Spinal cord (tissue), 10 donors: ENCODE measurements at places on chromosomes 5 and 9.

DNA sequence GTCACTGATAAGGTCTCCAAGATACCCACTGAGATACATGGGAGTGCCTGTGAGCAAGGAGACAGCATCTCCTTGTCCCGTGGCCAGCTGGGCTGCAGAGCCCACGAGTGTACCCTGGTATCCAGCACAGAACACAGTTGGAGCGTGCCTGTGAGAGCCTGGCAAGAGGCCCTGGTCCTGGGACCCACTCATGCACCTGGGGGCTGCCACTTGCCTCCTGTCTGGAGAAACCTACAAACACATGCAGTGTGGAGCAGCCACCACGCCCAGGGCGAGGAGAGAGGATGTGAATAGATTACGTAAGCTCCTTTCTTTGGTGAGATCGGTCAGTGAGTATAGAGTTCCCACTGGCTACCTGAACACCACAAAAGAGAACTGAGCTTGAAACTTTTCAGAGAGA is 88.3 kb downstream of the CTNND2 start:
- DNase-seq = no peak

DNA sequence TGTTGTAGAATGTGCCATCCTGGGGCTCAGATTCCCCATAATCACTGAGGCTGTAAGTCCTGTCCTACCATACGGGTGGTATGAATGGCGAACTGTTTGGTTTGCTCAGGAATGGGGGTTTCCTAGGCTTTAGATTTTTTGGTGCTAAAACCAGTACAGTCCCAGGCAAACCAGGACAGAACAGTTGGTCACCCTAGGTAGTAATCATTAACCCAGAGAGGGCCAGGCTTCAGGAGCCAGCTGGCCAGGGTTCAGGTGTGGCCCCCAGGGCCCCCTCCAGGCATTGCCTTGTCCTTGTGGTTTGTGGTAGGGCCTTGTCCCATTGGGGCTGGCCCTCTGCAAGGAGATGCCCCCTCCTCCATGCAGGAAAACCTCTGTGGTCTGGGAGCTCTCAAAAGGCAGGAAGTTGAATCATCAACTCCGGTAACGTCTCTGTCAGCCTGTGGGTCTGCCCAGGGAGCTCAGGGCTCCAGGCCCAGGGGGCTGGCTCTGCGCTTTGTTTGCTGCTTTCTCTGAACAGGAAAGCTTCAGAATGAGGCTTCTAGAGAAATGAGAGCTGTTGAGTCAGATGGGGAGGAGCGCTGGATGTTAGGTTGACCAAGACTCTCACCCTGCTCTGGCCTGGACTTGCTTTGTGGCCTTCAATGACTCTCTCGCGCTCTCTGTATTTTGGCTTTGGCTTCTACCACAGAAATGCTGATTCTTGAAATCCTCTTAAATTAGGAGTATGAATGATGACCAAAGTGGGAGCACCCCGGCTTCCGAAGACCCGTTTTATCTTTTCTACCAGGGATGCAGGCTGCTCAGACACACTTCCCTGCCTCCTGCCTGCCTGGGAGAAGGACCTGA is 22.2 kb upstream of the JADE2 start:
- no peak for DNase-seq

DNA sequence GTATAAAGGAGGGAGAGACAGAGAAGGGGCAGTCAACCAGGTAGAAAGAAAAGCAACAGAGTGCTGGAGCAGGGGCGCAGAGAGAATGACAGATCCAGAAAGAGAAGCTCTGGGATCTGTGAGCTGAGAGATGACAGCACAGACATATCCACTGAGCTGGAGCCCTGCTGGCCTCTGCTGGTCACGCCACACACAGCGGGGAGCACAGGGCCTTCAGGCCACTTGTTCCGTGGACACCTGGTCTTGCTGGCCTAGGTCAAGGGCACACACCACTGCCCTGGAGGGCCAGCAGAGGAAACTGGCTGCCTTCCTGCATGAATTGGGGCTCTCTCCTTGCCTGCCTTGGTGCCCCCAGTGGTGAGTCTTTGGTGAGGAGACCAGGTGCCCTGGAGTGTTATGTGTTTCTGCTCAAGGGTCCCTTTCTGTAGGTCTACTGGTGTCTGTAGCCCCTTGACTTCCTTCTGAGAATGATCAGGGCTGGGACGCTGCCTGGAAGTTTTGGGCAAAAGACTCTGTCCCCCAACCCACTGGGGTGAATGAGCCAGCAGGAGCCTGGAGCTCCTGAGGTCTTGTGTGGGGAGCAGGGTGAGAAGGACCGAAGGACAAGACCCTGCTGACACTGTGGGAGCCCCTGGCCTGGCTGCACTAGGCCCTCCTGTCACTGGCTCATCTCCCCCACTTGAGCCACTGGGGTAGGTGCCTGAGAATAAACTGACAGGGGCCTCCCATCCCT is 59.2 kb upstream of the ADAMTS2 start:
- no peak for DNase-seq

DNA sequence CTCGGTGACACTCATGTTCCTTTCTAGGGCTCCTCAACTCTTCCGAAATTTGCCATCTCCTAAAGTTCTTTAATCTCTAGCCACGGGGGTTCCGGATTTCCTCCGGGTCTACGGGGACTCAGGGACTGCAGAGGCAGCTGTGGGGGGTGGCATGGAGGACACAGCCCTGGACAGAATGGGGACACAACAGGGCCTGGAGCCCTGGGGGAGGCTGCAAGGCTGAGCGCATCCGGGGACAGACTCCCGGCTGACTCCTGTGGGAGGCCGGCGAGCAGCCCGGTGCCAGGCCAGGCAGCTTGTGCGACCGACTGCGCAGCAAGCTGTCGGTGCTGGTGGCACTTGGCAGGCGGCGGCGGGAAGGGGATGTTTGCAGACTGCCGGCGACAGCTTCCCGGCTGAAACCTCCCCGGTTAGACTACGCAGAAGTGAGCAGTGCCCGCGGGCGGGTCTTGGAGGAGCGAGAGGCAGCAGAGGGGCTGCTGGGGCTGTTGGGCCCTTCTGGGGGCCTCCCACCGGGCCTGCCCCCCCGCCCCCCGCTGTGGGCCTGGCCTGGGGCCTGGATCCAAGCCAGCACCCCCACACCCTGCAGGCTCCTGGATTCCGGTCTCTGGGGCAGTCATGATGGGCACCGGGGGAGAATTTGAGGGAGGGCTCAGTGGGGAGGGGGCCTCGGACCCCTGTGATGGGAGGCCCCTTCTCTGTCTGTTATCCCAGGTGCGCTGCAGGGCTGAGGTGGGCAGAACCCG is 28.7 kb upstream of the UBAC1 start:
- DNase-seq = peak; percentile 93

- DNase-seq = no peak
Measured at GRCh38 chr9:14690948-14691730, 2.1 kb downstream of the ZDHHC21 start.

GRCh38 chr9:13917534-13917933 is 396.4 kb downstream of the NFIB start:
- DNase-seq = no peak
